ENCODE measurements at places on chromosomes 6 and 20. TPM values are rescaled to one million over a fixed set of nuclear protein-coding genes. Genes with fewer than 3 reads are reported as not detected.

IRAK1BP1 gene
- 26.4 TPM for total RNA-seq

HCRTR2 gene
- 1.5 TPM for total RNA-seq

LPA gene
- 0.93 TPM for total RNA-seq

C2 gene
- 6.2 TPM for total RNA-seq

ANKRD66 gene
- total RNA-seq, result not detected

MRPL14 gene
- 33.7 TPM for total RNA-seq

BANF2 gene
- total RNA-seq, result not detected

COL11A2 gene
- 39.0 TPM for total RNA-seq

SLC17A1 gene
- total RNA-seq, result not detected

HSPA12B gene
- 17.8 TPM for total RNA-seq

PRRT1 gene
- total RNA-seq, result 1.6 TPM

KAT14 gene
- total RNA-seq, result 20.9 TPM

POM121L2 gene
- not detected for total RNA-seq

EDN3 gene
- total RNA-seq, result 45.3 TPM

LY6G6C gene
- not detected for total RNA-seq

KIAA0408 gene
- total RNA-seq, result 41.1 TPM

NFYA gene
- 59.0 TPM for total RNA-seq

WFDC12 gene
- not detected for total RNA-seq

GSTA2 gene
- not detected for total RNA-seq

GNRH2 gene
- total RNA-seq, result 1.3 TPM

OPRL1 gene
- 3.5 TPM for total RNA-seq

EFCAB8 gene
- total RNA-seq, result 0.05 TPM

SLC17A3 gene
- total RNA-seq, result not detected

TRIM10 gene
- total RNA-seq, result 1.0 TPM

FAM83B gene
- 4.5 TPM for total RNA-seq

NT5E gene
- total RNA-seq, result 23.7 TPM

SLC35F1 gene
- 51.7 TPM for total RNA-seq

MCCD1 gene
- total RNA-seq, result not detected

MICB gene
- 2.8 TPM for total RNA-seq

KCNK17 gene
- 0.33 TPM for total RNA-seq

BTN1A1 gene
- not detected for total RNA-seq

GHRH gene
- total RNA-seq, result not detected

ATP9A gene
- 86.4 TPM for total RNA-seq

CALHM4 gene
- not detected for total RNA-seq

EYS gene
- total RNA-seq, result 230 TPM

PTK6 gene
- total RNA-seq, result 1.3 TPM

GMPR gene
- 13.1 TPM for total RNA-seq

FABP7 gene
- 213 TPM for total RNA-seq

GNAS-AS1 gene
- 1.8 TPM for total RNA-seq

EPB41L2 gene
- 653 TPM for total RNA-seq

LRRC73 gene
- 0.99 TPM for total RNA-seq

RAET1E gene
- 0.22 TPM for total RNA-seq

ECT2L gene
- total RNA-seq, result not detected

DDX43 gene
- total RNA-seq, result 0.27 TPM

FAM209B gene
- not detected for total RNA-seq

DEFB132 gene
- total RNA-seq, result not detected

CCM2L gene
- total RNA-seq, result 4.8 TPM

PTPN1 gene
- 23.5 TPM for total RNA-seq

RIPOR2 gene
- total RNA-seq, result 23.1 TPM

KCNK16 gene
- not detected for total RNA-seq

METTL24 gene
- total RNA-seq, result 12.0 TPM

BHLHE23 gene
- total RNA-seq, result 4.7 TPM

HAO1 gene
- not detected for total RNA-seq

MUC21 gene
- 0.11 TPM for total RNA-seq

GRM4 gene
- 8.1 TPM for total RNA-seq

KIF6 gene
- total RNA-seq, result 6.2 TPM
